ENCODE measurements at places on chromosomes 7 and 10.

DNA sequence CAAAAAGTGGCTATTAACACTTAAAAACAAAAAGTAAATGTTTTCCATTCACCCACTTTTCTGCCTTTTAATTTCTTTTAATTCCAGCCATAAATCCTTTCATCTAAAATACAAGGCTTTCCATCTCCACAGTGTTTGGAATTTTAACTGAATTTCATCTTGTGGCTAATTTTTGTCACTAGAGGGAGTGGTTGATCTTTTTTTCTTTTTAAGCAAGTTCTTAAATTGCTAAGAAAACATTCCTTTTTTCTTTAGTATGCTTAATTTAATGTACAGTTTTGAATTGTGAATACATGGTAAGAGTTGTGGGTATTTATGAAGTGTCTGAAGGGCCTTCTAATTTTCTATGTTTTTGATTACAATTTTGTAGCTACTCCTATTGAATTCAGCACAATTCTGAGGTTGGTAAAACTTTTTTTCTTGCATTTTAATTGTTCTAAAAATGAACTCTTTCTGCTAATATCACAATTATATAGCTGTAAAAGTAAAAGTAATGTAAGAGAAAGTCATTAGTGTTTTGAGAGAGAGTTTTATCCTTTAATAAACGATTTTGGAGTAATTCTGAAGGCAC lies 54.9 kb upstream of the ANK3 start:
- no peak for DNase-seq

GRCh38 chr7:142379201-142379885 lies 121.5 kb upstream of the PRSS58 start:
- DNase-seq, result no peak

DNA sequence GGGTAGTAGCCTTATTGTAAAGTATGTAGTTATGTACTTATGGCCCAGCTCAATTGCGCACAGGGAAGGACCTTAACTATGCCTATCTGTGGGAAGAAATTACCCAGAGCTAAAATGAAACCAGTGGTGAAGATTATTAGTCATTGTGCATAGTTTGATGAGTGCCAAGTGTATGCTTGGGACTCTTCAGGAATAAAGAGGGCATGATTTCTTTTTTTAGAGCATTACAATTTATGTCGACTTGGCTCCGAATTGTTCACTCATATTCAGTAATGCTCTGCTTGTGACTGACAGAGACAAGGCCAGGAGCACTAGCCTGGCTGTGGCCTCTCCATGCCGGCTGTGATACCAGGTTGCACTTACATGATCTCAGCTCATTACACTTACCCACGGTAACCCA lies 269.5 kb downstream of the TRIL start:
- no peak for DNase-seq

GRCh38 chr10:64699244-64699643 lies 1178.0 kb downstream of the REEP3 start:
- DNase-seq, result no peak

- DNase-seq, result no peak
Measured at GRCh38 chr10:69807696-69808095, 6.0 kb downstream of the COL13A1 start.

- no peak for DNase-seq
Measured at GRCh38 chr7:1715671-1716074, 45.6 kb downstream of the ELFN1 start.

GRCh38 chr10:110034596-110034995 lies 26.8 kb downstream of the ADD3 start:
- DNase-seq, result no peak

DNA sequence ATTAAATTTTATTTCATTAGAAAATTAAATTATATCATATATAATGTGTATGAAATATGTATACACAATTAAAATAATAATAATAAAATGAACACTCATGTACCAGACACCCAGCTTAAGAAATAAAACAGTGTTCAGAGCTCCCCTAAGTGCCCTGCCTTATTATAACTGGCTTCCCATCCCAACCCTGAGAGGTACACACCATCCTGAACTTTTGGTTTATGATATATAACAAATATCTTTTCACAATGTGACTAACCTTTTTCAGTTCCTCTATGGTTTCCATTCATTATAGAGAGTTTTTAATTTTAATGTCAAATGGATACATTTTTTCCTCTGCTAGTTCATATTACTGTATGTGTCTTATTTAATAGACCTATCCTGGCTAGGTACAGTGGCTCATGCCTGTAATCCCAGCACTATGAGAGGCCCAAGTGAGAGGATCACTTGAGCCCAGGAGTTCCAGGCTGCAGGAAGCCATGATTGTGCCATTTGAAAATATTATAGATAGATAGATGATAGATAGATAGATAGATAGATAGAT lies 24.0 kb upstream of the STEAP2 start:
- DNase-seq, result no peak

- DNase-seq, result no peak
Measured at GRCh38 chr10:17409170-17409733, 45.1 kb downstream of the ST8SIA6 start.

DNA sequence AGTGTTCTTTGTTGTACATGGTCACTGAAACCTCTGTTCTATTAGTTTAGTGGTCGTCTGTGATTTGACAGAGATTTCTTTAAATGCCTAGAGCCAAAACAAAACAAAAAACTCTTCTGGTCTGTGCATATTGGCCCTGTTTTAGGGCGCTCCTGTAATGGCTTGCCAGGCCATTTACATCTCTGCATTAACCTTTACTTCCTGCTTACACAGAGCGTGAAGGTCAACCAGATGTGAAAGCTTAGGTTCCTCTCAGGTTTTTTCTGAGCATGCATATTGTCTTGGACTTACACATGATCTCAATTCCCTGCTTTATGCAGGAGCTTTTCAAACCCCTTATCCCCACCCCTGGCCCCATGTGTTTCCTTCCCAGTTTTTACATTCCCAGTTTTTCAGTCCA lies 9.6 kb downstream of the ZNF37A start:
- no peak for DNase-seq

DNA sequence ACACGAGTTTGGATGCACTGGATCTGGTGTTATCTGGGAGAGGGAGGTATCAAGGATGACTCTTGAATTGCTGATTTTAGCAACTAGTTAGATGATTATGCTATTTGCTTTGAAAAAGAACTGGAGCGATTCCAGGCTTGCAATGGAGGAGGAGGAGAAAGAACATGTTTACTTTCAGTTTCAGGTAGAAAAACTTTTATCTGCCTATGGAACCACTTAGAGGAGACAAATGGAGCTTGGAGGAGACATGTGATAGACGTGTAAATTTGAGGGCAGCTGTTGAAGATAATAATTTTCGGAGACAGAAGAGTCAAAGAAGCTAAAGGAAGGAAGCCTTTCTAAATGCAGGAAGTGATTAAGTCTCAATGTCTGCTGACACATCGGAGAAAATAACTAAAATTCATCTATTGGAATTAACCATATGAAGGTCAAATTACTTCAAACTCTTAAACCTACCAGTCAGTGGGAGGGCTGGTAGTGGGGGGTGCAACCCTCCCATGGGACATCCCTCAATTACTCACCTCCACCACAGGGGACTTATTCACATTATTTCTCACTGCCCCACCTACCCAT lies 56.4 kb upstream of the GNAI1 start:
- no peak for DNase-seq

DNA sequence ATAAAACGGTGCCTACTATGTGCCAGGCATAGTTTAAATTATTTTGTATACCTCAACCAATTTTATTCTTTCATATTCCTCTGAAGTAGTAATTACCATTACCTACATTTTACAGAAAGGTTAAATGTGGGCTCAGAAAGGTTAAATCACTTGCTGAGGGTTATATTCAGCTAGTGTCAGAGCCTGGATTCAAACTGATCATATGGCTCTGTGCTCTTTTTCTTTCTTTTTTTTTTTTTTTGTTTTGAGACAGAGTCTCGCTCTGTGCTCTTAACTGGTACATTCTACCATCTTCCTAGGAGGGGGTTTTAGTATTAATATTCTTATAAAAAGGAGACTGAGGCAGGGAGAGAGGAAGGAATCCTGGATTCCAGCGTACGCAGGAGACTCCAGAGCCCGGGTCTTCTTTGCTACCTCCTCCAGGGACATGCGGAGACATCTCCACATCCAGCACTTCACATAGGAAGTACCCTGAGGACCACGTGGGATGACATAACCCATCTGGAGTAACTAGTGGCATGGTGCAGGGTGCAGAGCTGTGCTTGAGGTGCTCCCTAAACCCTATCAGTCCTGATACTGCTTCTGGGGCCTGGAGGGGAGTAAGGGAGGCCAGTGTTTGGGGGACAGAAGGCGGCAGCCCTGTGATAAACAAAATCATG lies 29.6 kb upstream of the ATXN7L1 start:
- no peak for DNase-seq

Measured in activated CD8-positive, alpha-beta memory T cell treated with anti-CD3 and anti-CD28 coated beads for 24 hours (primary cell).